Stimulated activated CD8-positive, alpha-beta memory T cell treated with anti-CD3 and anti-CD28 coated beads, Interleukin-2, amount 100 ng/mL, for 48 hours (primary cell): ENCODE measurements at places on chromosomes 4 and X.
A peak's percentile ranks its signal among the peaks of the same experiment; 100 is the strongest.

GRCh38 chr4:600850-601515 lies 24.4 kb upstream of the PDE6B start:
- DNase-seq = peak; percentile 41

- no peak for DNase-seq
These were observed 508.8 kb downstream of the ANKRD50 start for GRCh38 chr4:124203613-124204238.

- DNase-seq = no peak
These were observed 365.7 kb downstream of the PPP3CA start for GRCh38 chr4:100981447-100982204.

GRCh38 chr4:183658362-183659028 lies 490 bp downstream of the RWDD4 start:
- DNase-seq = peak; percentile 13

DNA sequence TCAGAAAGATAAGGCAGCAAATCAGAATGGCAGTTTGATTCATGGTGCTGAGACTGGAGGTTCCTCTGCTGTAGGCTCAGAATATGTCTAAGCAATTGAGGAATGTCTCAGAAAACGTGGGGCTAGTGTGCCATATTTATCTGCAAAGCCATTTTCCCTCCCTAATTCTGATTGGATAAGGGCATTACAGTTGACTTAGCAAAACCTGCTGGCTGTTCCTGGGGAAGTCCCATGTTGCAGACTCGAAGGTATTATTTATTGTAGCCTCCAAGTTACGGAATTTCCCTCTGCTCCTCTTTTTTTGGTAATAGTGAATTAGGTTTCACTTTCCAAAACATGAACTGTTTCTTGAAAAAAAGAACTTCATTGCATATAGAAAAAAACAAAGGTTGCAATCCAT lies at the start of gene CXCL10:
Gene CXCL10 (minus strand): TSS at position 109 of the 400 bp plus-strand sequence. CDS start 66 bp downstream, at position 43.
- no peak for DNase-seq

DNA sequence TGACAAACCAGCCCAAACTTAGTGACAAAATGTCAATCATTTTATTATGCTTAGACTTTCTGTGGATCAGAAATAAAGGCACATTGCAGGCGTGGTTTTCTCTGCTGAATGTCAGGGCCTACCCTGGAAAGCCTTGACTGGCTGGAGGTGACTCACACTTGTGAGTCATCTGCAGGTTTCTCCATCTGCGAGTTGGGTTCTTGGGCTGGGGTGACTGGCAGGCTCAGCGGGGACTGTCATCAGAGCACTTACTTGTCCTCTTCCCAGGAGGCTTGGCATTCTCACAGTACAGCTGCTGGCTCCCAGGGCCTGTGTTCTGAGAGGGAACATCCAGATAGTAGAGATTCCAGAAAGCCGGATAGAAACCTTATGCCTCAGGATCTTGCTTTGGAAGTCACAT lies 153.8 kb upstream of the AGA start:
- peak; percentile 15 for DNase-seq

DNA sequence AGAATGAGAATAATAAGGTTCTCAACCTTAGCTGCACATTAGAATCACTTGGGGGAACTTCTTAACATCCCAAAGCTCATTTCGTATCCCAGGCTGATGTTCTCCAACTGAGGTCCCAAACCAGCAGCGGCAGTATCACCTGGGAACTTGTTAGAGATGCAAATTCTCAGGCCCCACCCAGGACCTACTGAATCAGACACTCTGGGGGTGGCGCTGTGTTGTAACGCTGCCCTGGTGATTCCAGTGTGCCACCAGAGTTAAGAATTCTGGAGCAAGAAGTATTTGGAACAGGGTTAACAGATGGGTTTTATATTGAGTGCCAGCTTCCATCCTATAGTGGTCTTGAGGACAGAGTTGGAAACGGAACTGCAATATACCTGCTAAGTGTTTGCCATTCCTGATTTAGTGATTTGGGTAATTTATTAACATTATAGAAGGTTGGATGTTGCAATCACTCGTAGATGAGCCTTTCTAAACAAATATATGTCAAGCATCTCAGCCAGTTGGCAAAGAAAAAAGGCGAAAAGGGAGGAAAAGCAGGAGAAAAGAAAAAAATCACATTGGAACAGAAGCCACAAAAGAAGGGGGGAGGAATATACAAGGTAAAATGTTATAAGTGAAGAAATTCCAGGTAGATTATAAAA lies 141.0 kb downstream of the ARX start:
- no peak for DNase-seq

GRCh38 chr4:4852591-4853362 lies 6.7 kb upstream of the MSX1 start:
- no peak for DNase-seq
